ENCODE measurements at places on chromosomes 11 and 22.
A peak's percentile ranks its signal among the peaks of the same experiment; 100 is the strongest.

GRCh38 chr11:79352349-79352703 lies 88.5 kb downstream of the TENM4 start:
- no peak for DNase-seq

DNA sequence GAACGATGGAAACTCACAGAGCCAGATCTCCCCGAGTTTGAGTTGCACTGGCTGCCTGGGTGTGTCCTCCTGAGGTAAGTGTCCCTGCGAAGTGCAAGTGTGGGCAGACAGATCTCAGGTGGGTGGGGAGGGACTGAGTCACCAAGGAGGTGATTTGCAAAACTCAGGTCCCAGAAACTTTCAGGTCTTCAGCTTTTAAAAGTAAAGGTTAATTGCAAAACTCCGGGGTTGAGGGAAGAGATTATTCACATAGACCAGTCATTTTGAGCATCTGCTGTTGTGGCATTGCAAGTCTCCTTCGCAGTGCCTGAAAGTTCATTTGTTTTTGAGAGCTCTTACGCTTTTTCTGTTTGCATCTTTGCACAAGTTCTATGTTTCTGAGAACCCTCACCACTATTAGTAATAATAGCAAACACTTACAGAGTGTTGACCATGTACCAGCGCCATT lies 7.1 kb downstream of the CD44 start:
- DNase-seq, result peak; percentile 69

GRCh38 chr11:15772547-15772946 lies 583.8 kb downstream of the SOX6 start:
- DNase-seq, result no peak

DNA sequence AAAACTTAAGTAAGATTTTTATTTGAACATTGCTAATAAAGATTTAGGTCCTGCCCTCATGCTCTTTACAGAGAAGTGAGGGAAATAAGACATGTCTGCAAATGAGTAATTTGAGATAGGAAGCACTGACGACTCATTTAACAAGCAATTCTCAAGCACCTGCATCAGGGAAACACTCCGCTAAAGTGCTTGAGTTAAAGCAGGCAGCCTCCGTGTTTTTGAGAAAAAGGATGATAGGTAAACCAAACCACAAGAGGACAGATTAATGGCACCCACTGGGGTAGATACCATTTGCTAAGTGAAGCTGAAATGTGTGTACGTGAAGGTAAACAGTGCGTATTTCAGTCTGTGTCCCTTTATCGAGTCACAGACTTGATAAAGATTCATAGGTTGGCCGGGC lies 184.6 kb upstream of the CARD18 start:
- DNase-seq, result no peak

GRCh38 chr22:36002084-36002483 lies 26.5 kb downstream of the RBFOX2 start:
- DNase-seq, result no peak

DNA sequence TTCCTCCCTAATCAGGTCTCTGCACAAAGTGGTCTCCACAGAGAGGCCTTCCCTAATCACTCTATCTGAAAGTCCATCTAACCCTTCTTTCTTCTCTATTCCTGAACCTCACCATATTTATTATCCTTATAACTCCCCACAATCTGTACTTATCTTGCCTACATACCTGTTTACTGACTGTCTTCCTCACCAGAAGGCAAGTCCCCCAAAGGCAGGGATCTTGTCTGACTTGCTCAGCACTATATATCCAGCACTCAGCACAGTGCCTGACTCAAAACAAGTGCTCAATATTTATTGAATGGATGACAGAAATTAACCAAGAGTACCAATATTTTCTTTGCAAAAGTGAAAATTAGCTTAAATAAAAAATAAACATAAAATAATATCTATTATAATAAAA lies 5.5 kb downstream of the DCUN1D5 start:
- DNase-seq, result no peak

DNA sequence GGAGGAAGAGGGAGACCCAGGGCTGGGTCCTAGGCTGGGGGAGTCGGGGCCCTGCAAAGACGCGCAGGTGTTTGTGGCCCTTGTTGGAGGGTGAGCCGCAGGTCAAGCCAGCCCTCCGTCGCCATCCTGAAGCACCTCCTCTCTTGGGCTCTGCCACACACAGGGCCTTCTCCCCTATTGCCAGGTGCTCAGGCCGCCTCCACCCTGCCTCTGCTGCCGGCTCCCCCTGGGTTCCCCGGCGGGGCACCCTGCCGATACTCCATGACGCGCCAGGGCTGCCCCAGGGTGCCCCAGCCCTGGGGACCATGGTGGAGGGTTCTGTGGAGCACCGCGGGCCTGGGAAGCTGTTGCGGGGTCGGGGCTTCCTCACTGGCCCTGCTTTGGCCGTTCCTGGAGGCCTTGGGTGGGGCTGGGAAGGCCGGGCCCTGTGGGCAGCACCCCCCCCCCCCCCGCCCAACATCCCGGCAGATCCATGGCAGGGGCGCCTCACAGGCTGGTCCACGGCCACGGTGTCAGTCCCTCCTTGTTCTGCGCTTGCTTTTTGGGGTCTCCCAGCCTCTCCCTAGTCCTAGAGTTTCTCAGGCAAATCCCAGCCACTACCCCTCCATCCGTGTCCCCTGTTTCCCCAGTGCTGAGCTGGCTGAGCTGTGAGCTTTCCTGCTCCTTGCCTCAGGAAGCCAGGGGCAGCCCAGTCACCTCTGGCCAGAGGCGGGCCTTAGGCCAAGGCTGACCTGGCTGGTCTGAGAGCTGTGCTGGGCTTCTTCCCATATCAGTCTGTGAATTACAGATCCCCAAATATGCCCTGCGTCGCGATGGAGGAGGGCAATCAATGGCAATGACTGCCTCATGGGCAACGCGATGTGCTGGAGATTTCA lies 2.3 kb upstream of the ADORA2A start:
- no peak for DNase-seq

DNA sequence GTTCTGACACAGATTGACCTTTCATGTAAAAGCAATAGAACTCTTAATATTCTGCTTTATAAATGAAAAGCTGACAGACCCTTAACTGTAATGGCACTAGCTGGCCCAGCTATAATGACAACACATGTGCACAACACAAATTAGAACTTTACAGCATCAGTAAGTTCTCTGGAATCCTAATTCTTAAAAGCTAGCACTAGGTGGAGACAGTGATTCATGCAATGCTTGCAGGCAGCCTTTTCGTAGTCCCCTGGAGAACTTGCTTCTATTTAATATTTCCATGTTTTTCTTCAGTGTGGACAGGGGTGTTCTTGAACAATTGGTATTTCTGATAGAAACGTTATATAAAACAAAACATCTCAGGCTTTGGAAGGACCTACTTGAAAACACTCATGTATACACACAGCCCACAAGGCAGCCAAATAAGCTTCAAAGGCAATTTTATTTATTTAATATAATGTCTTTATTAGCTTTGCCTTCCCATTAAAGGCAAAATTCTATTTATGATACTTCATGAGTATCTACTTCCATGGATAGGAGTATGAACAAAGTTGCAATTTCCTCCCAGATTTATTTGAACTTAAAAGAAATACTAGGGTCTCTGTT lies 374.3 kb upstream of the MPPED2 start:
- DNase-seq, result no peak

GRCh38 chr22:46537225-46537945 lies at the start of gene CELSR1:
Gene CELSR1, minus strand, starts transcription at chr22:46537620. Its CDS starts 450 bp downstream, at chr22:46537170.
- DNase-seq, result no peak

DNA sequence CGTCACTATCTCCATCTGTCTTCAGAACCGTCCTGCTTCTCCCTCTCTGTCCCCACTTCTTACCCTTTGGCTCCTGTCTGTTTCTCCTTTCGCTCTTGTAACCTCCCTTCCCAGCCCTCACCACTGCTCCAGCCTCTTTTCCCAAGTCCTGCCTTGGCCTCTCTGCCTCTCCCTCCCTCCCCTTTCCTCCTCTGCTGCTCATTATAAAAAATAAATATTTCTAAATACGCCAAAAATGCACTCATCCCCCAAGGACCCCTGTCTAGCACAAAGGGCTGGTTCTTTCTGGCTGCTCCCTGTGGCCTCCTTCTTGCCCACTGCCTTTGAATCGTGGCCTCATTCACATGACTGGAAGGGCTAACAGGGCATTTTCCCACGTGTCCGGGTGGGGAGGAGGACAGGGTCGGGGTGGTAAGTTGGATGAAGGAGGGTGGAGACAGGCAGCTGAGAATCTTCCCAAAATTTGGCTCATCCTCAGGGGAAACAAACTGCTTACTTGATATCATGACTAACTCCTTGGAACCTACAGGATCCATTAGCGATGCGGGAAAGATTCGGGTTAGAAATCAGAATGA lies 26.4 kb upstream of the OAF start:
- no peak for DNase-seq

DNA sequence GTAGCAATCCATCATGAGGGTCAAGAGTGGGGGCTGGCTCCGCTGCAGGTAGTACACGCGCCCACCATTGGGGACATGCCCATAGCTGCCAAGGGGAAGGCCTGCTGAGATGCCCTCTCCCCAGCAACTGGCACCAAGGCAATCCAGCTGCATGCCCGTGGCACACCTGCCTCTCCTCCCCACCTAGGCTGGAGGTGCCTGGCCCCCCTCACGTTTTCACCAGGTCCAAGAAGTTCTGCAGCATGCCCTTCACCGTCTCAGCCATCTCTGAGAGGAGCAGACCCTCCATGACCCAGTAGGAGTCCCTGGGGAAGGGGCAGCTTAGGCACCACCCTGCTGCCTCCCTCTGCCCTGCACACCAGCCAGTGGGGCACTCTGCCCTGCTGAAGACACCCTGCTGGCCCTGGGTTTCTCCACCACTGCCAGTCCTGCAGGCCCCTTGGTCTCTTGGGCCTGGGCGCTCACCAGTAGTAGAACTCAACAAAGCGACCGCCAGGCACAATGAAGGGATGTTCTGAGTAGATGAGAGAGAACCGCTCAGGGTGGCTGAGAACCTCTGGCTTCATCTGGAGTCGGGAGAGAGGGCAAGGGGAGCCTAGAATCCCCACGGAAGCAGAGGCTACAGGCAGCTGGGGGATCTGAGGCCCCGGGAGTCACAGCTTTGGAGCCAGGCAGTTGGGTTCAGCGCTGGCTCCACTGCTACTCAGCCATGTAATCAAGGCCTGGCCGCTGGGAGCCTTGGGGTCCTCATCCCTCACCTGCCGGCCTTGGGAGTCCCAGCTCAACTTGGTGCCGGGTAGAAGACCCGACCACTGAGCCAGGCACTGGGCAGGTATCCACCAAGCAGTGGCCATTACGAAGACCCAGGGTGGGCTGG lies 17.8 kb downstream of the TREH start:
- DNase-seq, result no peak

DNA sequence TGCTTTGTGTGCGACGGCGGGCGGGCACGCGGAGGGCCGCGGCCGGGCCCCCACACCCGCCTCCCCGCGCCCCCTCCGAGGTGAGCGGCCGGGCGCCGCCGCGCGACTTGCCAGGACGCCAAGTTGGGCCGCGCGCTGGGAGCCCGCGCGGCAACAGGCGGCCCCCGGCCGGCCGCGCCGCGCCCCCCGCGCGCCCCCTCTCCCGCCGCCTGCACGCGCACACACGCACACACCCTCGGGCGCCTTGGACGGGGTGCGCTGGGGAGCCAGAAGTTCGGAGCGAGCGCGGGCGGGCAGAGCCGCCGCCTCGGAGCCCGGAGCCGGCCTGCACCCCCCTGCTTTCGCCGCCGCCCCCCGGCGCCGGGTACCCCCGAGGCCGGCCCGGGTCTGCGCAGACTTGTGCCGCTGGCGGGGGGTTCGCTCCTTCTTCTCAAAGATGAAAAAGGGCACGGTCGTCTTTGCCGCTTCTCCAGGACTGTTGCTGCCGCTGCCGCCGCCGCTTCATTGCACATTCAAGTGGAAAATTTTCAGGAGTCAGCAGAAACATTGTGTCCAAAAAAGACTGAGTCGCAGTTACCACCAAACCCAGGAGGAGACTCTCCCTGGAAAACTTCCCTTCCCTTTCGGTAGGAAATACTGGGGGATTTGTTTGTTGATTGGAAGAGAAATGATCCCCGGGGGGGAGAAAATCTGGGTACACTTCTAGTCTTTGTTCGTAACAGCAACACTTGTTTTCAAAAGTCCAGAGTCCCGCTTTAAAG lies 895 bp downstream of the TEAD1 start:
- DNase-seq, result no peak

GRCh38 chr11:65103476-65103875 lies 7.5 kb downstream of the VPS51 start:
- no peak for DNase-seq

- no peak for DNase-seq
Measured at GRCh38 chr11:16737818-16738192, 642 bp upstream of the C11orf58 start.

GRCh38 chr11:100105255-100105981 lies 581.7 kb upstream of the ARHGAP42 start:
- no peak for DNase-seq

DNA sequence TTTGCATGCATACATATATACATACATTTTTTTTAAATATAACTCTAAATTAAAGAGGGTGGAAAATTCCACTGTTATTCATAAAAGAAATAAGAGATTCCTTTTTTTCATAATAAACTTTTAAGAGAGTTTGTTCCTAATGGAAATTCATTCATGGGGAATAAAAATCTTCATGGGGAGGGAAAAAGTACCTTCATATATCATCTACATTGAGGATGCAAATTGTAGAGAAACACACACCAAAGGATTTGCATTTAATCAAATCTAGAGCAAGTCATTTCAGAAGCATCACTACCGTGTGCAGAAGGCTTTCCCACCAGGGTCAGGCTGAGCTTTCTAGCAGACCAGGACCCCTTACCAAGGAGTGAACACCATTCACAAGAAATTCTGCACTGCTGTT lies at the start of gene POU2AF2:
Gene POU2AF2 (plus strand): TSS at position 301 of the 400 bp plus-strand sequence. CDS start 129 bp downstream, outside the sequence.
- DNase-seq, result no peak

DNA sequence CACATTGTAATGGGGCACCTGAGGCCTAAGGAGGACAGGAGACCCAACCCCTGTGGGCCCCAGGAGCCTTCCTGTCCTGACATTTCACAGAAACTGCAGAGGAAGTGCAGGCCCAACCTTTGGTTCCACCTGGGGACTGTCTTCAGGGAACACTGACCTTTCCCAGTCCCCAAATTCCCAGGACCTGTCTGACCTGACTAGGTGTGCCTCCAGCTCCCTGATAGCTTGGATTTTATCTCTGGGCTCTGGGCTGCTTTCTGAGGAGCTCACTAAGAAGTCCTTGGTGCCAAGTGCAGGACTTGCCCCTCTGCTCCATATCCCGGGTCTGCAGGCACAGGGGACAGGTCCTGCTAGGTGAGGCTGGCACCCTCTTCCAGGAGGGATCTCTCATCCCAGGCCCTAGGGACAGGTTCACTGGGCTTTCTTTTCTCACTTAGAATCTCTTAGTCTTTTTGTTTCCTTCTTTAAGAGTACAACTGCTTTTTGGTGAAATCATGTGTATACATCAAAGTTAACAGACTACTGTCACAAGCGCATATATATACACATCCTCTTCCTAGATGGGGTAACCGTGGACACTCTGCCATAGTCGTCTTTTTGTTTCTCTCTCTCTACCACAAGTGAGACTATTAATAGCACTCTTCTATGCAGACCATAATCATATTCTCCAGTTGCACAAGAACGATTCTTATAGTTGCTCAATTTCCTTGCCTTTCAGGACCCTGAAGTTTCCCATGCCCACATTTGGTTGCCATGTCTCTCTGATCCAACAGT lies 72.0 kb upstream of the IGLL5 start:
- no peak for DNase-seq
